GM23338 (cell line): ENCODE measurements at places on chromosomes 11 and 22. TPM values are rescaled to one million over a fixed set of nuclear protein-coding genes. Genes with fewer than 3 reads are reported as not detected.

GRCh38 chr11:5809122-5809519 is 397 bp downstream of the OR52N2 start:
- H3K4me1 ChIP-seq, result peaks cover 23% of the 10 kb centered on the region
- H3K27ac ChIP-seq, result no peak overlapping the region
- H3K36me3 ChIP-seq, result no peaks in the 10 kb centered on the region
- no peak for DNase-seq
- peak overlapping the region; percentile 58 for H3K4me3 ChIP-seq

DNA sequence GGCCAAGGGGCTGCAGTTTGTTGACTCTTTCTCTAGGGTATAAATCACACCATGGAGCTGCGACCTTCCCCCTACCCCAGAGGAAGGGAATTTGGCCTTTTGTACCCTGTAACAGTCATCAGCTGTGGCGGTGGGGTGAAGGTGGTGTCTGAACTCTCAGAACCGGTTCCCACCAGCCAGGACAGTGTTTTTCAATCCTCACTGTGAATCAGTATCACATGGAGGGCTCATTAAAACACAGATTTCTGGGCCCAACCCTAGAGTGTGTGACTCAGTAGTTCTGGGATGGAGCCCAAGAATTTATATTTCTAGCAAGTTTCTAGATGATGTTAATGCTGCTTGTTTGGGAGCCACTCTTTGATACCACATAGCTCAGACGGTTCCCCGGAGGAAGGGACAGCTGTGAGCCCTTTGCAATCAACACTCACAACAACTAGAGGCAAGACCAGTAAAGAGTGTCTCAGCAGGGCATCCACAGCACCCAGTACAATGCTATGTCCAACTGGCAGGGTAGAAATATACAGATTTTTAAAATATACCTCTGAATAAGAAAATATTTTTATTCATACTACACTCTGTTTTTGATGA is 43.9 kb upstream of the FAT3 start:
- no peaks in the 10 kb centered on the region for H3K36me3 ChIP-seq
- no peak overlapping the region for H3K27ac ChIP-seq
- H3K27me3 ChIP-seq, result no peaks in the 10 kb centered on the region

DNA sequence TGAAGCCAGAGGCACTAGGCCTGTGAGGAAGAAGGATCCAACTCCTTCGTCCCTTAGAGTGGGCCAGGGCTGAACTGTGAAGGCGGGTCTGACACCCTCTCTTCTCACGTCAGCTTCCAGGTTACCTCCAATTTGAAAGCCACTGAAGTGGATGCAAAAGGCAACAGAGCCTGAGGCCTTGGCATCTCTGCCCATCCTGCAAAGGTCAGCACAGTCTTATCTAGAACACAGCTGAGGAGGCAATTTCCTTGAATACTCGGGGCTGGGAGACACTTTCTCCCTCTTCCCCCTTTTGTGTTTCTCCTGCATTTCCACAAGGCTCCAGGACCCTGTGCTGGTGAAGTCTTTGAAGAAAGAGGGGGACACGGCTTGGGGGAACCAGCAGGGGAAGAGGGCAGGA is 91.6 kb upstream of the PAX6 start:
- no peak overlapping the region for H3K4me3 ChIP-seq
- no peak for DNase-seq
- H3K4me1 ChIP-seq, result no peaks in the 10 kb centered on the region

- no peaks in the 10 kb centered on the region for H3K4me1 ChIP-seq
- no peak overlapping the region for H3K27ac ChIP-seq
- H3K4me3 ChIP-seq, result no peak overlapping the region
These were observed 42.4 kb upstream of the PPARA start for GRCh38 chr22:46107753-46108563.

GRCh38 chr11:128279866-128280265 is 307.5 kb downstream of the ETS1 start:
- H3K27ac ChIP-seq, result no peak overlapping the region
- H3K27me3 ChIP-seq, result no peaks in the 10 kb centered on the region
- H3K4me1 ChIP-seq, result no peaks in the 10 kb centered on the region
- H3K4me3 ChIP-seq, result no peak overlapping the region

DNA sequence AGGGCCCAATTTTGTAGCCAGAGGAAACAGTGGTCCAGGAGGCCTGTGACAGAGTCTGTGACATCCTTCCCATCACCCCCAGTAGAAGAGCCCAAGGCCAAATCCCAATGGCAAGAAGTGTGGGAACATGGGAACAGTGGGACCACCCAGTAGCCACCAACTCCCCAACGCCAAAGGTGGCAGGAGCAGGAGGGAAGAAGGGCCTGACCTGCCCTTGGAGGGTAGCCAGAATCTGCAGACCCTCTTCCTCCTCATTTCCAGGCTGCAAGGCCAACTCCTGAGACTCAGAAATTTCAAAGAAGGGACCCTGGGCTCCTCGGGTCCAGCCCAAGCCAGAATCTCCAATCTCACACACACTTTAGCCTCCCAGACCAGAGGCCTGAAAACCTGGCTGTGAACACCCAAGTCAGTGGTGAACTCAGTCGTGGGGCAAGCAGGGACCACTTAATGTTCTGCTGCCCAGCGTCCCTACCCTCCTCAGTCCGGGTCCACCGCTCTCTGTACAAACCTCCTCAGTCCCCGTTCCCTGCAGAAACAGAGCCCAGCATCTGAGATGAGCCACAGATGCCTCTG is 6.2 kb downstream of the RAB3IL1 start:
- no peaks in the 10 kb centered on the region; the same call in 1 of the 2 replicates for H3K36me3 ChIP-seq
- no peak overlapping the region for H3K4me3 ChIP-seq
- peaks cover 10% of the 10 kb centered on the region; the same call in 1 of the 2 replicates for H3K4me1 ChIP-seq
- peaks cover under 1% of the 10 kb centered on the region; the same call in 1 of the 2 replicates for H3K27me3 ChIP-seq
- DNase-seq, result no peak

APOL4 gene
- polyA plus RNA-seq, result not detected in 2 replicates

DNA sequence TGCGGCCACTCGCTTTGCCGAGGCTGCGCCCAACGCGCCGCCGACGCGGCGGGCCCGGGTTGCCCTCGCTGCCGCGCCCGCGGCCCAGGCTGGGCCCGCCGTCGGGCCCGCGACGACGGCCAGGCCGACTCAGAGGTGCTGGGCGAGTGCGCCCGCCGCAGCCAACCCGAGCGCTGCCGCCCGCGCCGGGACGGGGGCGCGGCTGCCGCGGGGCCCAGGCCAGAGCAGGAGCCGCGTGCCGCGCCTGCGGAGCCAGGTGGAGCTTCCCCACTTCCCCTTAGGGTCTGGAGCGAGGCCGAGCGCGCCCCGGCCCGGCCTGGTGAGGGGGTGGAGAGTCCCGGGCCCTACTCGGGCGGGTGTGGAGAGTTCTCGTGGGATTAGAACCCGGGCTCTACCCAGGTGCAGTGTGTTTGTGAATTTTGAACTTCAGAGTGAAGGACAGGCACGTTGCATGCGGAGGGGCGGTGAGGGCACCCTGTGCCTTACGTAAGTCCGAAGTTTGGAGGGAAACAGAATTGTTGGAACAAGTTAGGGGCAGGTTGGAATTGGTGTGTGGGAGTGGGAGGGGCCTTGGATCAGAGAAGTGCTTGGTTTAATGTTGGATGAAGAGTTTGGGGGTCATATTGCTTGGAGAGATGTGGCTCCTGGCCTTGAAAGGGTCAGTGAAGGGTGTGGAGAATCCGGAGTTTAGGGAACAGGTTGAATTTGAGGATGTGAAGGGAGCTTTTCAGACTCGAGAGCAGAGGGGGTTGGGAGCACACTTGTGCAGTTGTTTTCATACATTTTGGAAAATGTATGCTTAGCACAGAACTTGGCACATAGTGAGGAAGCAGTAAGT is 697 bp downstream of the RNF169 start:
- 0 out of 2 replicates have a peak, but pooled peaks cover 9% of the 10 kb centered on the region for H3K27me3 ChIP-seq
- peak overlapping the region; percentile 73 for H3K4me3 ChIP-seq
- H3K4me1 ChIP-seq, result peaks cover 10% of the 10 kb centered on the region; the same call in 1 of the 2 replicates
- no peaks in the 10 kb centered on the region for H3K36me3 ChIP-seq
- H3K27ac ChIP-seq, result no peak overlapping the region

- no peaks in the 10 kb centered on the region for H3K36me3 ChIP-seq
- H3K27me3 ChIP-seq, result no peaks in the 10 kb centered on the region
- H3K4me3 ChIP-seq, result no peak overlapping the region
These were observed 94.3 kb upstream of the BMAL1 start for GRCh38 chr11:13183094-13183825.

- H3K4me3 ChIP-seq, result no peak overlapping the region
- no peaks in the 10 kb centered on the region for H3K4me1 ChIP-seq
- no peaks in the 10 kb centered on the region for H3K36me3 ChIP-seq
- H3K27ac ChIP-seq, result no peak overlapping the region
- no peaks in the 10 kb centered on the region for H3K27me3 ChIP-seq
These were observed 242.0 kb downstream of the TENM4 start for GRCh38 chr11:79198898-79199250.

GRCh38 chr22:49258107-49259010 is 569.3 kb downstream of the BRD1 start:
- H3K27ac ChIP-seq, result no peak overlapping the region
- DNase-seq, result no peak
- no peak overlapping the region for H3K4me3 ChIP-seq
- H3K27me3 ChIP-seq, result no peaks in the 10 kb centered on the region
- H3K4me1 ChIP-seq, result no peaks in the 10 kb centered on the region

DNA sequence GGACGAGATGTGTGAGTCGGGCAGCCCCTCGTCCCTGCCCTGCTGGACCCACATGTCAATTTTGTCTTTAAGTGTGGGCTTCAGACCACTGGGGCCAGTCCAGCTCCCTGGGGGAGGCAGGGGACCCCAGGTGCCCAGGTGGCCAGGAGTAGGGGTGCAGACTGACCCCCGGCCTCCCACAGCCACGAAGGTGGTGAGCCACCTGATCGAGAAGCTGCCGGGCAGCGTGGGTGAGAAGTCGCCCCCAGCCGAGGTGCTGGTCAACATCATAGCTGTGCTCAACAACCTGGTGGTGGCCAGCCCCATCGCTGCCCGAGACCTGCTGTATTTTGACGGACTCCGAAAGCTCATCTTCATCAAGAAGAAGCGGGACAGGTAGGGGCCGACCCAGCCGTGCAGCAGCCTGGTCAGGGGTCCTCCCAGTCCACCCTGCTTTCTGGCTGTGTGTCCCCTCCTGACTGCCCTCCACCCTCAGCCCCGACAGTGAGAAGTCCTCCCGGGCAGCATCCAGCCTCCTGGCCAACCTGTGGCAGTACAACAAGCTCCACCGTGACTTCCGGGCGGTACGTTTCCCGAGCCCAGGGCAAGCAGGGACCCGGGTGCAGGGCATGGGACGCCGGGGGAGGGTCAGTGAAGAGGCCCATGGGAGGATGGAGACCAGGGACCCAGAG is 9.9 kb downstream of the PKP3 start:
- no peak overlapping the region for H3K27ac ChIP-seq
- no peak overlapping the region for H3K4me3 ChIP-seq
- H3K36me3 ChIP-seq, result no peaks in the 10 kb centered on the region
- no peaks in the 10 kb centered on the region for H3K4me1 ChIP-seq

CBY1 gene
- polyA plus RNA-seq, result 36.1 and 36.4 TPM in 2 replicates

DTX4 gene
- polyA plus RNA-seq, result 4.2 and 4.3 TPM in 2 replicates

DNA sequence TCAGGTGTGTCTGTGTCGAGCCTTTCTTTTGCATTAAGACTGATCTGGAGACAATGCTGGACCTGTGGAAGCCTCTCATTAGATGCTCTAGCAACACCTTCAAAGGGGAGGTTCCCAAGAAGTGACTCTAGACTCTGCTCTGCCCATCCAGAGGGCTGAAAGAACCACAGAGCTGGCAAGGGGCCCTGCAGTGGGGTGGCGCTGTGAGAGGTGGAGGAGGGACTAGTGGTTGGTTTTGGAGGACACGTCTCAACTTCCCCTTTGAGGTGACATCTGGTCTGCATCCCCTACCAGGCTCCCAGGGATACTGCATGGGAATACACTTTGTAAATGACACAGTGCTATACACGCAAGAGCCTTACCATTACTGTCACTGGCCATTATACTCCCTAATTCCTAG is 34.2 kb upstream of the SYT13 start:
- no peak overlapping the region for H3K4me3 ChIP-seq
- no peak for DNase-seq
- H3K27ac ChIP-seq, result no peak overlapping the region

APBB1 gene
- 10.6 and 12.1 TPM in 2 replicates for polyA plus RNA-seq

GRCh38 chr11:86292912-86293616 is 9.0 kb upstream of the HIKESHI start:
- no peaks in the 10 kb centered on the region for H3K36me3 ChIP-seq
- no peak overlapping the region for H3K4me3 ChIP-seq
- no peak overlapping the region for H3K27ac ChIP-seq
- H3K27me3 ChIP-seq, result no peaks in the 10 kb centered on the region

UBQLN3 gene
- polyA plus RNA-seq, result not detected in 2 replicates

DNA sequence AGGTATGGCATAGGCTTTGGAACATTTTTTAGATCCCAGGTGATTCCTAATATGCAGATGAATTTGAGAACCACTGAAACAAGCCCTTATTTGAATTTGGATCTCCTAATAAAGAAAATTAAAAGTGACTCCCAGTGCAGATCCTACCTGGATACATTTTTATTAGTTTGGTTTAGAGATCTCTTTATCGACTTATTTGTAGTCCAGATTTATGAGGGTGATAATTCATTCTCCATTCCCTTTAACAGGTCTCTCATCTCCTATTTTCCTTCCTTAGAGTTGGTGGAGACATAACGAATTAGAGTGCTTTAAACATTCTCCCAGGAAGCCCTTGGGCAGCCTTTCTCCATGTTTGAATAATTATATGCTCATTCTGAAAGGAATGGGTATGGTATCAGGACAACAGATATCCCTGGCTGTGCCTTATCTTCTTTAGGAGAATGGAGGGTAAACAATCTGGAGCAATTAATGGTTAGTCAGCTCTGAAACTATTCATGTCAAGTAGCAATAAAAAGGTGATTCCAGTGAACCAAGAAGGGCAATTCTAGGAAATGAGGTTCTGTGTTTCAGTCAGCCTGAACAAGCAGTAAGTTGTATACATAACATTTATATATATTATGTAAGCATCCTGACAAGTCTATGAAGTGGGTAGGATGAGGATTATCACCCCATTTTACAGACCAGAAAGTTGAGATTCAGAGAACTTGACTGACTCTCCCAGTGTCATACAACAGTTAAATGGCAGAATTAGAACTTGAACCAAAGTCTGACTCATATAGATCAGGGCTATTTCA is 53.9 kb upstream of the RCE1 start:
- DNase-seq, result no peak
- H3K27me3 ChIP-seq, result no peaks in the 10 kb centered on the region
- H3K36me3 ChIP-seq, result no peaks in the 10 kb centered on the region
- no peaks in the 10 kb centered on the region for H3K4me1 ChIP-seq

- H3K36me3 ChIP-seq, result peaks cover 21% of the 10 kb centered on the region
- DNase-seq, result no peak
- H3K27ac ChIP-seq, result no peak overlapping the region; the same call in 1 of the 2 replicates
- H3K4me3 ChIP-seq, result no peak overlapping the region
These were observed 18.4 kb downstream of the TNKS1BP1 start for GRCh38 chr11:57306161-57306876.

DDX25 gene
- polyA plus RNA-seq, result 20.6 and 21.2 TPM in 2 replicates

ART1 gene
- not detected in 2 replicates for polyA plus RNA-seq

- H3K27me3 ChIP-seq, result peaks cover 13% of the 10 kb centered on the region; the same call in 1 of the 2 replicates
- no peak overlapping the region for H3K4me3 ChIP-seq
- DNase-seq, result no peak
- no peaks in the 10 kb centered on the region; the same call in 1 of the 2 replicates for H3K4me1 ChIP-seq
- no peak overlapping the region for H3K27ac ChIP-seq
These were observed 38.6 kb upstream of the PRR5 start for GRCh38 chr22:44663256-44663999.
